ENCODE measurements at places on chromosomes 2 and 18. TPM values are rescaled to one million over a fixed set of nuclear protein-coding genes. Genes with fewer than 3 reads are reported as not detected.

GRCh38 chr18:36350251-36350651, 52.7 kb downstream of the FHOD3 start:
- DNase-seq = no peak
- H3K4me3 ChIP-seq = no peak overlapping the region
- no peaks in the 10 kb centered on the region for H3K27me3 ChIP-seq
- H3K4me1 ChIP-seq = no peaks in the 10 kb centered on the region

NDUFAF7 gene
- 26.4 TPM for total RNA-seq

DNA sequence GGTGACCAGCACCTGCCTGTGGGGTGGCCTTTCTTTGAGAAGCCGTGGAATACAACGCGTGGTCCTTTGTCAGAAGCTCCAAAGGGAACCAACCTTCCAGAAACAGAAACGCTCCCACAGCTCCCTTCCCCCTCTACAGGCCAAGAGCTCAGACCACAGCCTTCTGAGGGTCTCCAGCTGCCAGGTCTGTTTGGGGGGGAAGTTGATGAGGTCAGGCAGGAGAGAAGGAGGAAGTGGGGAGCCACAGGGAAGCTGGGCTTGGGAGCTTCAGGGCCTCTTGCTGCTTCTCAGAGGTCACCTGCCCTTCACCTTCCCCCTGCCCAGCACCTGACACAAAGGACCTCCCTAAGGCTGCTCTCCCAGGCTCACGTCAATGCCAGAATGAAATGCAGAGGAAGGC, 287.7 kb upstream of the ID2 start:
- H3K4me1 ChIP-seq = no peaks in the 10 kb centered on the region
- H3K36me3 ChIP-seq = no peaks in the 10 kb centered on the region
- DNase-seq = no peak
- H3K4me3 ChIP-seq = no peak overlapping the region

NAT8 gene
- not detected for total RNA-seq

DUSP2 gene
- 5.8 TPM for total RNA-seq

TNFAIP6 gene
- not detected for total RNA-seq

GRCh38 chr2:240957656-240958365, 40.6 kb upstream of the SNED1 start:
- no peak overlapping the region for H3K27ac ChIP-seq
- H3K4me3 ChIP-seq = no peak overlapping the region
- peaks cover 31% of the 10 kb centered on the region for H3K4me1 ChIP-seq
- DNase-seq = peak; percentile 21
- H3K36me3 ChIP-seq = no peaks in the 10 kb centered on the region
- H3K27me3 ChIP-seq = peaks cover 44% of the 10 kb centered on the region

SULT1C4 gene
- total RNA-seq = not detected

Measured in stomach (tissue), 19 donors.